ENCODE measurements at places on chromosomes 3 and 15.

GRCh38 chr3:186224041-186224610 lies 115.2 kb upstream of the ETV5 start:
- no peak for DNase-seq

DNA sequence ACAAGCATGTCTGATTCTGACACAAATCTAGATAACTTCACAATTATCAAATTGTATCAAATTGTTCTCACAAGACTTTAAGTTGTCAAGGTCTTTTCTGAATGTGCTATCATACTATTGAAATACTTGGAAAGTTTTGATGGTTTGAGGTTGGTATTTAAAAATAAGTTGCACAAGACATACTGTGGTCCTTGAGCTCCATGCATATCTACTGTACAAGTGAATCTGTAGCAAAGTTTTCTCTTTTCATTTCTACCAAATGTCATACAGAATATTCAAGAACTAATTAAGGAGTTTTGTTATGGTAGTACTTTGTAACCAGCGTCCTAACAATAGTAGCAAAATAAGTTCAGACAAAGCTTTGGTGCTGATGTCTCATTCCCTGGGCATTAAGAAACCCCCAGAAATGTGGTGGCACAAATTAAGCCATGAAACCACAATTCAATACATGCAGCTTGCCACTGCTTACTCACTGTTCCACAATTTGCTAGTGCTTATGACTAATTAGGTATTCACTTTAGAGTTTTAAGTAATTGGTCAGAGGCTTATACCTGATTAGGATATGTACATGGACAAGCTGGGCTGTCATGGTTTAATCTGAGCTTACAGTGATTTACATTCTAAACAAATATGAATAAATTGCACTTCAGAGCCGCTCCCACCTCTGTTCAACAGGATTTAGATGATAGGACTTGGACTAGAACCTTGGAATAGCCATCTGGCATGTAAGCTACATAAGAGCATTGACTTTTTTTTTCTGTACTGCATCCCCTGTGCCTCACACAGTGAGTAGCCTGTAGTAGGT lies 8.8 kb downstream of the TBC1D23 start:
- peak; percentile 89 for DNase-seq

- DNase-seq = peak; percentile 42
Observed at GRCh38 chr3:170644711-170645110, 58.8 kb upstream of the SLC7A14 start.

GRCh38 chr3:128107834-128108233 lies 15.8 kb downstream of the RUVBL1 start:
- DNase-seq = no peak

GRCh38 chr3:14898929-14899328 lies 48.5 kb upstream of the NR2C2 start:
- DNase-seq = no peak

DNA sequence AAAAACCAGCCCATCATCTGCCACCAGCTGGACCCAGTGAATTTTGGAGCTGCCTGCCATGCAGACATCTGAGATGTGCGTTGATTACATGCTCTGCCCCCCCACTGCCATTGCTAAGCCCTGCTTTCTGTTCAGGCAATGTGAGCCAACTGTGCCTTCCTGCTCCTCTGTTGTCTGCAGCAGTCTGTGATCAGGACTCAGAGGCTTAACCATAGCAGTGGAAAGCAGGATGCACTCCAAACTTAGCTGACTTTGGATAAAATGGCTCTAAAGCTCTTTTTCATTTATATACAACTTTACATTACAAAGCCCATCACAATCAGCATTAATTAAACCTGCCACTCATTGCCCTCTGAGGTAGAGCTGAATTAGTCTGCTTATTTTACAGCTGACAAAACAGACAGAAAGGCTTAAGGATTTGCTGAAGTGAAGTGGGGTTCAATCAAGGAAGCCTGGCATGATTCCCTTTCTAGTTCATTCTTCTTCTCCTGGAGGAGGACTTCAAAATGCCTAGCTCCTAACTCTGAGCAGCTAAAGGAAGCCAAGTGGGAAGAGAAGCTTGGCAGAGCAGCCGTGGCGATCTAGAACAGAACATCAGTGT lies 15.7 kb upstream of the RPS27L start:
- DNase-seq = no peak

DNA sequence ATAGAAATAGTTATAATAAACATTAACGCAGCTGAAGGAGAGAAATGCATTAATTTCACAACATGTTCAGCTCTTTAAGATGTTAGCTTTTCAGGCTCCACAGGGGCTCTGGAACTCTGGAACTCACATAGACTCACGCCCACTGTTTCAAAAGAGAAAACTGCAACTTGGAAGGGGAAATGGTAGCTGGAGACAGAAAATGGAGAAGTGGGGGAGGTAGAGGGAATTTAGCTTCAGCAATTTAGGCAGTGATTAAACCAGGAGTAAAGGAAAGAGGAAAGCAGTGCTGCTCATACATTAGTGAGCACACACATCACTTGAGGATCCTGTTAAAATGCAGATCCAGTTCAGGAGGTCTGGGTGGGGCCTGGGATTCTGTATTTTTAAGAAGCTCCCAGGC lies 274.8 kb upstream of the TRIM42 start:
- DNase-seq = no peak

- no peak for DNase-seq
Observed at GRCh38 chr15:83380682-83381081, 66.5 kb upstream of the SH3GL3 start.

DNA sequence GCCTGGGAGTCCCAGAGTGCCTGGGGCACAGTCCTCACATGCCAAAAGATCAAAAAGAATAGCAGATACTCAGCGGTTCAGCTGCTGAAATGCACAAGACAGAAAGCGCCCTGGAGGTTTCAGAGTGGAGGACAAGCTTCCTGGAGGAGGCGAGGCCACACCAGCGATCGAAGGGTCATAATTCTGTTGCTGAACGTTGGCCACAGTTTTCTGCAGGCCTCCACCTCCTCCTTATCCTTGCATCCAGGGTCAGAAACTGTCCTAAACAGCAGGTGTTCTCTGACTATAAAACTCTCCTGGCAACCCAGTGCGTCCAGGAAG lies 220.3 kb upstream of the LINGO1 start:
- DNase-seq = no peak

DNA sequence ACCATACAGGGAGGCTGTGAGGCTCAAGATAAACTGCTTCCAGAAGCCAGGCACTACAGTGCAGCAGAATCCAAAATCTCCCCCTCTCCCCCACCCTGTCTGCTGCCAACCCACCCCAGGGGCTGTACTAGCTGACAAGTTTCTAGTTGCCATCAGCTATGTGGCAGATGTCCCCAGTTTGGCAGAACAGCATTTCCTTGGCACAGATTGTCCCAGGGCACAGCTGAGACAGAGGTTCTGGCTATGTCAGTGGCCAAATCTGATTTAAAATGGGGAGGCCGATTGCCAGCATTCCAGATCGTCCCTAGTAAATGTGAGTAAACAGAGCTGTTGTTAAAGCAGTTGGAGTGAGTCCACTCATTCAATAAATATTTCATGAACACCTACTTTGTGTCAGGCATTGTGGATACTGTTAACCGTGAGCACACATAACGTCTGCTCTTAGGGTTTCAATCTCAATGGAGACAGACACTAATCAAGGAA lies 28.0 kb upstream of the CCDC174 start:
- no peak for DNase-seq

DNA sequence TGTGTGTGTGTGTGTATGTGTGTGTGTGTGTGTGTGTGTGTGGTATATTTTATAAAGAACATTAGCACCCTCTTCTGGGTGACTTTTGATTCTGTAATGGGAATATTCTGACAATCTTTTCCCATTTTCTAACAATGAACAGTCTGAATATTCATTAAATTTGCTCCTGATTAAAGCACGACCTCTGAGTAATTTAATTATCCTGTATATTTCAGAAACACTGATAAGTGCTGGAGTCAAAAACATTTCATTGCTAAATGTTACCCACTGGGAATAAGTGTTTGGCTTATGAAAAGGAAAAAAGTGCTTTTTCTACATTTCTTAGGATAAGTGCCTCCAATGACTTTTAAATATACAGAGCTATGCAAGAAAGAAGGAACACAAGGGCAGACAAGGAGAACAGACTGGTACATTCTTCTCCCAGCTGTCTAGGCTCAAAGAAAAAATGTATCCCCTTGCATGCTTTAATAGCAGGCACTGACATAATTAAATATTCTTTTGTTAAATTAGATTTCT lies 32.3 kb upstream of the SYNPR start:
- no peak for DNase-seq

- no peak for DNase-seq
Observed at GRCh38 chr15:38559636-38560307, 4.8 kb downstream of the RASGRP1 start.

GRCh38 chr15:25345943-25346342 lies 92.9 kb downstream of the UBE3A start:
- DNase-seq = no peak

DNA sequence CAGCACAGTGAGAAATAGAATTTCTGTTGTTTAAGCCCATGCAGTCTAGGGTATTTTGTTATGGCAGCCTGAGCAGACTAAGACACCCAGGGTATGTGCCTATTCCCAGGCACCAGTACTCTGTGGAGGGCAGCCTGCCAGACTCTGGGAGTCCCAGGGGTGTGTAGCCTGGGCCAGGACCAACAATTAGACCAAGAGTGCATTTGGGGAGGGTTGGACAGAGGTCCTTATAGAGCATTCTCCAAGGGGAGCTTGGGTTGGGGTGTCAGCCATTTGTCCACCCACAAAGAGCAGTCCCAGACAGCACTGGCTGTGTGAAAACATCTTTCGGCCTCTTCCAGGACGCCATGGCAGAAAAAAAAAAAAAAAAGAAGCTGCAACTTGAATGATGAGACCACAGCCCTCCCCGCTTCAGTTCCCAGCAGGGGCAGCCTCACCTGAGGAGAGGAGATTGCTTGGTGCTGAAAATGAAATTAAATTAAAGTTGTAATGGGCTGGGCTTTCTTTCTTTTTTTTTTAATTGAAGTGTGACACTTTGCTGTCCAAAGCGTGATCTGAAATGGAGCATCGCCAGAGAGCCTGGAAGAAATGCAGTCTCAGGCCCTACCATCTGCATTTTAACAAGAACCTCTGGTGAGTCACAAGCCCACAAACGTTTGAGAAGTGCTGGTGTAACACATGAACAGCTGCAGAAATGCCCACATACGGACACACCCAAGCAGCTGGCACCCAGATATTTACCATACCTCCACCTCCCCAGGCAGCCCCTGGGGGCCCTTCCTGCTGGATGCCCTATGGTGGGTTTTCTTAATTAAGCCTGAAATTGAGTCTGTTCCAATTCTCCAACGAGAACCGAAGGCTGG lies 21.3 kb upstream of the CAV3 start:
- no peak for DNase-seq

DNA sequence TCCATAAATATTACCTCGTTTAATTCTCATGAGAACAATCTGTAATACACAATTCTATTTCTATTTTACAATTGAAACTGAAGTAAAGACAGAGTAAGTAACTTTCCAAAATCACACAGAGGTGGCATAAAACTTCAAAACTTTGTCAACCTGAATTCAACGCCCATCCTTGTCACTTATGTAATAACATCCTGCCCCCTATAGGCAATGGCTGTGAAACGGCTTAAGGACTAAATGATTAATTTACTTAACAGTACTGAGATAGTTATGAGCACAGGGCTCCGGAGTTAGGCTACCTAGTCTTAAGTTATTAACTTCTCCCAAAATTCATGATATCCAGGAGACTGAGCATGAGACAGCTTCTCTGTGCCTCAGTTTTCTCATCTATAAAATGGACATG lies 293.1 kb upstream of the CHRM5 start:
- DNase-seq = no peak

DNA sequence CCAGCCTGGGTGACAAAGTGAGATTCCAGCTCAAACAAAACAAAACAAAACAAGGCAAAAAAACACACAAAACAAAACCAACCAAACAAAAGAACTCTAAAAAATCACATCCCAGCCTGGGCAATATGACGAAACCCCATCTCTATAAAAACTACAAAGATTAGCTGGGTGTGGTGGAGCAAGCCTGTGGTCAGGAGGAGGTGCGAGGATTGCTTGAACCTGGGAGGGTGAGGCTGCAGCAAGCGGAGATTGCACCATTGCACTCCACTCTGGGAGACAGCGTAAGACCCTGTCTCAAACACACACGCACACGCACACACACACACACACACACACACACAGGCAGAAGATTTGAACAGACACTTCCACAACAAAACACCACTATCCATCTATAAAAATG lies 99.6 kb downstream of the SHQ1 start:
- DNase-seq = no peak

- peak; percentile 11 for DNase-seq
Observed at GRCh38 chr3:151827816-151828215, 13.9 kb downstream of the AADAC start.

DNA sequence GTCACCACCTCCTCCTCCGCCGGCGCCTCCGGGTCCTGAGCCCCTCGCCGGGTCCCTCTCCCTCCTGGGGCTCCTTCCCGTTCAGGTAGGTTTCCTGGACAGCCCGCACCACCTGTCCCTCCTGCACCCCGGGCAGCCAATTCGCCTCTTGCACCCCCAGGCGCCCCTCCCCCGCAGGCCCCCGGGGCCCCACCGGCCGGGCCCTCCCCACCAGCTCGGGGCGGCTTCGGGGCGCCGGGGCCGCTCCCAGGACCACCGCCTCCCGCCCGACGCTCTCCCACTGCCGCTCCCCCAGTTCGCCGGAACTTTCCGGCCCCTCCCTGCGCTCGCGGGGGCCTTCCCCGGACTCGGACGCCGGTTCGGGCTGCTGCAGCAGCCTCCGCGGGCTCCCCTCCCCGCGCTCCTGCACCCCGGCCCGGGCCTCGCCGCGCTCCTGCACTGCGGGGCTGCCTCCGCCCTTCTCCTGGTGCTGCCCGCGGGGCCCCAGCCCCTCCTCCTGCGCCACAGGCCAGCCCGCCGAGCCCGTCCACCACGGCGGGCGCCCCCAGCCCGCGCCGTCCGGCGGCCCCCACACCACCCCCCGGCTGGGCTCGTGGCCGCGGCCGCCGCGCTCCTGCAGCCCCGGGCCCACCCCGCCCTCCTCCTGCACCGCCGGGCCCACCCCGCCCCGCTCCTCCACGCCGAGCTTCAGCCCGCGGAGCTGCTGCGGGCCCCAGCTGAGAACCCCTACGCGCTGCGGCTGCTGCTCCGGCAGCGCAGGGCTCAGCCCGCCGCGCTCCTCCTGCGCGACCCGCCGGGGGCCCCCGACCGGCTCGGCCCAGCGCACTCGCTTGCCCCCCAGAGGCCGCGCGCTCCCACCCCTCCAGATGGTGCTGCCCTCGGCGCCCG lies 587 bp upstream of the TNK2 start:
- no peak for DNase-seq

DNA sequence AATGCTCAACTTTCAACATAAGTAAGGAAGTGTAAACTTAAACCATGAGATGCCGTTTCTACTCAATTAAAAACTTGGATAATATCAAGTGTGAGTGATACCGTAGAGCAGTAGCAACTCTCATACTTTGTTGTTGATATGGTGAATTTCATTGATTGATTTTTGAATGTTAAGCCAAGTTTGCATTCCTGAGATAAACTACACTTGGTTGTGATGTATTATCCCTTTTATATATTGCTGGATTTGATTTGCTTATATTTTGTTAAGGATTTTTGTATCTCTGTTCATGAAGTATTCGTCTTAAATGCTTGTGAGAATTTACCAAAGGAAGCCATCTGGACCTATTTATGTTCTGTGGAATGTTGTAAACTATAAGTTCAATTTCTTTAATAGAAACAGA lies 21.7 kb downstream of the SLMAP start:
- DNase-seq = peak; percentile 32

- DNase-seq = no peak
Observed at GRCh38 chr15:47577461-47577860, 139.8 kb upstream of the SEMA6D start.

- DNase-seq = no peak
Observed at GRCh38 chr3:10432156-10432845, 73.1 kb downstream of the ATP2B2 start.

All from fibroblast of skin of left quadriceps (primary cell).